Esophagus squamous epithelium (tissue), 5 donors: ENCODE measurements at places on chromosomes 1 and 21.

DNA sequence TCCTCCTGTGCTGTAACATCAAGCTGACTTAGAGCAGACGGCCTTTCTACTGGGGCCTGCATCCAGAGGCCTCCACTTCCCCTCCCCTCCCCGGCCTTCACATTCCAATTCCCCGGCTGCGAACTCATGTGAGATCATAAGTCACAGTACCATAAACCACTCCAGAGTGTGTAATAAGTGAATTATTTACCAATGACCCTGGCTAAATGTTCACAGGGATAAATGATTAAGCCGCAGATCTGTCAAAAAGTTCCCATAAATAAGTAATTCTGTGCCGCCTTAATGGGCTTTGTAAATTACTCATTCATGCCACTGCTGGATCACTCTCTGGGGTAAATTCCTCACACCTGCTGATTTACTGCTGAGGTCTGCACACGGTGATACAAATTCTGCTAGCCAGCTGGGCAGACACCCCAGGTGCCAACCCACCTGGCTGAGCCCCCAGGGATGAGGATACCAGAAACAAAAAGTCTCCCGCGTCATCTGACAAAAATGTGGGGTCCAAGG, 27.4 kb upstream of the KIRREL1 start:
- no peak for DNase-seq

- no peak for DNase-seq
Observed at GRCh38 chr1:215076322-215076721, 6.2 kb upstream of the KCNK2 start.

GRCh38 chr1:4224684-4225467, 324.8 kb upstream of the C1orf174 start:
- no peak for DNase-seq

DNA sequence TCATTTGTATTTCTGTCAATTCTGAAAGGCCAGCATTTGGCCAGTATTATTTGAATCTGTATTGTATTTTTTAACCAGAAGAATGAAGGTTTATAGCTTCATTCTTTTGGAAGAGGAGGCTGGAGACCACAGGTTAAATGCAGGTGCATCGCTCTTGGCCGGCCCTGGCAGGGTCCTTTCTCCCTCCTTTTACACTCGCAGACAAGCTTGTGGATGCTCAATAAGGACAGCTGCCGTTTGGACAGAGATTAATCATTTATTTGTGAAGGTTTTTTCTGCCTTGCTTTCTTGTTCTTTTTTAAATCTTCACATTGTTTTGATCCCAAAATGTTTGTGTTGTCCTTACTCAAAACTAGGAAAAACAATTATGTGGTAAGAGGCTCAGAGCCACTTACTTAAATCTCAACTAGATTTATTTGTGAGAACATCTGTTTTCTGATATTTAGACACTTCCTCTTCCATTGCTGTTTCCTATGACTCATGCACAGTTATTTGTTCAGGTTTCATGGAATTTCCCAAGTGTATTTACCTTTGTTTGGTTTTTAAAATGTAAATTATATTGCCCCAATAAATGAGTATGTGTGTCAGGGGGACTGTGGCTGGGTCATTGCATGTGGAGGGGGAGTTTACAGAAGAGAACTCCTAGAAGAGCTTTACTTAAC, 46.7 kb upstream of the LAMC2 start:
- no peak for DNase-seq

- peak; percentile 25 for DNase-seq
Observed at GRCh38 chr1:9909234-9910046, 629 bp downstream of the CTNNBIP1 start.

- DNase-seq, result no peak
Observed at GRCh38 chr1:172323686-172324085, 96.8 kb upstream of the C1orf105 start.

DNA sequence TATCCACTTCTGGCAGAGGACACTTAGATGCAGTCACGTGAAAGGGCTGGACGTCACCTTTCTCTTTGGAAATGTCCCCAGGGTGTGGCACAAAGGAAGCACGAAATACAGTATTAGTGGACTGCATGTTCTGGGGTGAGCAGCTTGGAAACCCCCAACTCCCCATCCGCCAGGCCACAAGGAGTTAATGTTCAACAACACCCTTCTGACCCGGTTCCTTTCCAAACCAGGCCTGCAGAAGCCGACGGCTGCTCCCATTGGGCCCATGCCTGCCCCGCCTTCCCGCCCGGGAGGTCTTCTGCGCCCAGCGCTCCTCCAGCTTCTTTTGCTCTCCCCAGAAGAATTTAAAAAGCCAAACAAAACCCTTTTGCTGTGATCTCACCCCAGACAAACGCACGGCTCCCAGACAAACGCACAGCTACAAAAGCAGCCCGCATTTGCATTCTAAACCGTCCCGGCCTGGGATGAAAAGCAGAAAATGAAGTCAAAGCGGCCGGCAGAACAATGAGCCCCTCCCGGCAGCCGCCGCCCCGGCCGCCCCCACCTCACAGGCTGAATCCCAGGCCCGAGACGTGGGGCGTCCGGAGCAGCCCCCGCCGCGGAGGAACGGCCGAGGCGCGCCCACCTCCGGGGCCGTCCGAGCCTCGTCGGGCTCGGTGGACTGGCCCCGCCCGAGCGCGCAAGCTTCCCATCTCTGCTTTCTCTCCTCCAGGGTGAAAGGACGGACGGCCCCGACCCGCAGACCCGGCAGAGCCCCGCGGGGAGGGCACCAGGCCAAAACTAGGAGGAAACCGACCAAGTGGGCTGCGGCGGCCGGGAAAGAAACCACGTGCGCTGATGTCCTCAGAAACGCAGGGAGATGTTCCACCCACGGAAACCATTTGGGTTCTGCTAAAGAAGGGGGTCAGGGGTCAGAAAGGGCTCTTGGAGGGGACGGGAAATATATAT, 101.9 kb downstream of the PLPP3 start:
- no peak for DNase-seq

- DNase-seq, result no peak
Observed at GRCh38 chr21:15121655-15122120, 56.9 kb upstream of the NRIP1 start.

DNA sequence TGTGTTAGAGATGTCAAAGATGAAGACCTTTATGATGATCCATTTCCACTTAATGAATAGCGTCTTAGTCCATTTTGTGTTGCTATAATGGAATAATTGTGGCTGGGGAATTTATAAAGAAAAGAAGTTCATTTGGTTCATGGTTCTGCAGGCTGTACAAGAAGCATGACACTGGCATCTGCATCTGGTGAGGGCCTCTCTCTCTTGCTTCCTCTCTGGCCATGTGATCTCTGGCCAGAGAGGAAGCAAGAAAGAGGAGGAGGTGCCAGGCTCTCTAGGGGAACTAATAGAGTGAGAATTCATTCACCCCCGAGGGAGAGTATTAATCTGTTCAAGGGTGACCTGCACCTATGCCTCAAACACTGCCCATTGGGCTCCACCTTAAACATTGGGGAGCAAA, 242.8 kb downstream of the DISC1 start:
- no peak for DNase-seq

DNA sequence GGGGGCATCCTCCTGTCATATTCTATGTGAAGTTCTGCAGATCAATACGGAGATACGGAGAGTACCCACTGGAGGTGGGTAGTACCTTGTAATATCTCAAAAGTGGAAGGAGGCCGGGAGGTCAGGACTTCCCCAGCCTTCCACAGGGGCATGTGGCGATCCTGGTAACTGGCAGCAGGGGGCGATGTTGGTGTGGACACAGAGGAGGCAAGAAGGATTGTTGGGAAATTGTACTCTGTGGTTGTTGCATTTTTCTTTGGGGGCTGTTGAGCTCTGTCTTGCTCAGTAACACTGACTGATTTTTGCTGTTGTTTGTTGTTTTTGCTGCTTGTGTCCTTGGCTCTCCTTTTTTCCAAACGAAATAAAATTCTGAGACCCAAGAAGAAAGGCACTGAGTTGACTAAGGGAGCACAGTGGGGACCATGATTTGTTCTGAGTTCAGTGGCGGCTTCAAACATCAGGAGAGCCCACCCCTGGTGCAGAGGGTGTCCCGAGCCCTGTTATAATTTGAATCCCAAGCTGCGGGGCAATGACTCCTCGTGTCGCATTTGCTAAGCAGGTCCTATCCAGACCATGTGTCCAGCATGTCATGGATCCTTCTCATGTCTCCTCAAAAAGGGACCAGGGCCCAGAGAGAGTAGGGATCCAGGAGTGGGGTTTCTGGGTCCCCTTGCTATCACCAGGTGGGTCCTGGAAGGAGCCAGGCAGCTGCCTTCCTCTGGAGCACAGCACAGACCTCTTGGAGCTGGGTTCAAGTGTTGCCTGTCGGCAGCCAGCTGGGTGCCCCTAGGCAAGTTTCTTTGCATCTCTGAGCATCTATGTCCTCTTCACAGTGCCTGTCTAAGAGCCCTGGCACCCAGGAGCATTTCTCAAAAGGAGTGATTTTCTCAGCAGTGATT, 22.8 kb downstream of the LHX4 start:
- DNase-seq, result peak; percentile 13

DNA sequence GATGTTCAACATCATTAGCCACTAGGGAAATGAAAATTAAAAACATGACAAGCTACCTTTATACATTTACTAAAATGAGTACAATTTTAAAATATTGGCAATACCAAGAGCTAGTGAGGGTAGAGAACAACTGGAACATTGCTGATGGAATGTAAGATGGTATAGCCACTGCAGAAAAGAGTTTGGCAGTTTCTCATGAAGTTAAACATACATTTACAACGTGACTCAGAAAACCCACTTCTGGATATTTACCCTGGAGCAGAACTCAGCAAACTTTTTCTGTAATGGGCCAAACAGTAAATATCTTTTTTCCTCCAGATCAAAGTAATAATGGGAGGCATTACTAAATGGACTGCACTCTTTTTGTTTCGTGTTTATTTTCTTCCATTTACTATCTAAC, 22.1 kb downstream of the LPGAT1 start:
- DNase-seq, result no peak

DNA sequence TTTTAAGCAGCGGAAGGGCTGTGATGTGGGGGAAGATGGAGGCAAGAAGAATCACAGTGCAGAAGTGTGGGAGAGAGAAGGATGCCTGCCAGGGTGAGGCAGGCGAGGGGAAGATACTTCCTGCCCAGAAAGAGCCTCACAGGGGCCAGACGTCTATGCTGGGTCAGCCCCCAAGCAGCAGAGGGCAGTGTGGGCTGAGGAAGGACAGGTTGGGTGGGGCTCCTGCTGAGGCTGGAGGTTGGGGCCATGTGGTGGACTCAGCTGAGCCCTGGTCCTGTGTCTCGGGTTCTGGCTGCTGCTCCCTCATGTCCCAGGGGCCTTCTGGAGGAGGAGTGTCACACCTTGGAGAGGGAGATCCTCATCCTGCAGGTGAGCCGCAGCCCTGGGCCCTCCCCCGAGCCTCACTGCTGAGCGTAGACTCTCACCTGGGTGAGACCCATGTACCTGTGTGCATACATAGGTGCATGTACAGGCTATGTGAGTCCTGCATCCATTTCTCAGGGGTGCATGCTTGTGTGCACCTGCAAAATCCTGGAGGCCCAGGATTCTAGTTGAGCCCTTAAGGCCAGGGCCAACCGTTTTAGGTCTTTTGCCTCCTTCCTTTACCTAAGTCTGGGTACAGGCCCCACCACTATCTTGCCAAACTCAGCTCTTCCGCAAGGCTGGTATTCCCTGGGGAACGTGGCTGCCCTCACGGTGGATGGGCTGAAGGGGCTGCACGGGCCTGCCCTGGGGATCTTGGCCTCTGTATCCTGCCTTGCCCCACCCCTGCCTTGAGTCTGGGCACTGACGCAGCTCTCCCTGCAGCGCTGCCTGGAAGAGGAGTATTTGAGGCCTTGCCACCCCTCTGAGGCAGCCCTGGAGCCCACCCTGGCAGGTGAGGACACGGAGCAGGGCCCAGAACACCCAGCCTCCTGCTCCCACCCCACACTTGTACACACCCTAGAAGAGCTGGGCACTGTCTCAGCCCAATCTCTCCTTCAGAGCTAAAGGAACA, 3.7 kb downstream of the CCDC24 start:
- DNase-seq, result no peak

GRCh38 chr1:214685906-214686305, 82.9 kb downstream of the CENPF start:
- no peak for DNase-seq

DNA sequence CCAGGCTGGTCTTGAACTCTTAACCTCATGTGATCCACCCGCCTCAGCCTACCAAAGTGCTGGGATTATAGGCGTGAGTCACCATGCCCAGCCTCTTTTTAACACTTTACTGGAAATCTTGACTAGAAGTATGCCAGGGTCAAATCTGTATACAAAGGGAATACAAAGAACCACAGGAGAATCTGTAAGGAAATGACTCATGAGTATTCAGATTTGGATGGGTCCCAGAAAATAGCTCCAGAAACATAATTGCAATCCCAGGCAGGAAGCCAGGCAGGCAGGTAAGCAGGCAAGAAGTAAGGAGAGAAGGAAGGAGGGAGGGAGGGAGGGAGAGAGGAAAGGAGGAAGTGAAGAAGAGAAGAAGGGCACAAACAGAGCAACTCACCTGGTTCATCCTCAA, 22.8 kb upstream of the TIAM1 start:
- no peak for DNase-seq

GRCh38 chr1:167479331-167479979, 38.9 kb downstream of the CD247 start:
- DNase-seq, result no peak
